ENCODE measurements at places on chromosomes 12 and 14.

DNA sequence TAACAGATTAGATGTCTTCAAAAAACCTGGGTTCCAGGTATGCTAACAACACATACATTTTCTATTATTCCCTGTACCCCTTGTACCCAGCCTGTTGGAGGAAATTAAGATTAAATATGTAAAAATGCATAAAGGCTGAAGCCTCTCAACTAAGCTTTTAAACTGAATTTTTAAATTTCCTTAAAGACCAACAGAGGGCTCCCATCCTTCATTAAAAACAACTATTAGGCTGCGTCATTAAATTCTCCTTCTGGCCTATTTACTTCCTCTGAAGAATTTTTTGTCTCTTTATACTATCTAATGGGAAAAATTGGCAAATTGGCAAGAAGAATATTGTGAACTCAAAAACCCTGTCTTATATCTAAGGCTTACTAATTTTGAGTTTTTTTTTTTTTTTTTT, 21.8 kb downstream of the SENP1 start:
- no peak for DNase-seq

DNA sequence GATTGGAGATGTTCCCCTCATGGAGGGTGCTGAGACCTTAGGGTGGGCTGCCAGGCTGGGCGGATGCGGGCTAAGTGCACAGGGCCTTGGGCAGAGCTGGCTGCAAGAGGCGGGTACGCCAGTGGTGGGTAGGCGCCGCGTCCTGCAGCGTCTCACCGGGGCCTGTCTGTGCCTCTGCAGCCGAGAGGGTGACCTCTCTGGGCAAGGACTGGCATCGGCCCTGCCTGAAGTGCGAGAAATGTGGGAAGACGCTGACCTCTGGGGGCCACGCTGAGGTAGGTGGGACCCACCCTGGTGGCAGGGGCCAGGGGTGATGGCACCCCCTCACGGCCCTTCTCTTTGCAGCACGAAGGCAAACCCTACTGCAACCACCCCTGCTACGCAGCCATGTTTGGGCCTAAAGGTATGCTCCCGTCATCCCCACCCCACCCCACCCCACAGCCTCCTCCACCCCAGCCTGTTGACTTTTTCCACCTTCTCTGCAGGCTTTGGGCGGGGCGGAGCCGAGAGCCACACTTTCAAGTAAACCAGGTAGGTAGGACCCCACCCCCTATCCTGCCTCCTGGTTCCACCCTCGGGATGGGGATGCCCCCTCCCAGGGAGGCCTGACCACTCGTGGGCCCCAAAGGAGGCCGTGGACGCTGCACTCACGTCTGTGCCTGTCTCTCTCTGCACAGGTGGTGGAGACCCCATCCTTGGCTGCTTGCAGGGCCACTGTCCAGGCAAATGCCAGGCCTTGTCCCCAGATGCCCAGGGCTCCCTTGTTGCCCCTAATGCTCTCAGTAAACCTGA, 1.5 kb downstream of the CRIP1 start:
- no peak for DNase-seq

DNA sequence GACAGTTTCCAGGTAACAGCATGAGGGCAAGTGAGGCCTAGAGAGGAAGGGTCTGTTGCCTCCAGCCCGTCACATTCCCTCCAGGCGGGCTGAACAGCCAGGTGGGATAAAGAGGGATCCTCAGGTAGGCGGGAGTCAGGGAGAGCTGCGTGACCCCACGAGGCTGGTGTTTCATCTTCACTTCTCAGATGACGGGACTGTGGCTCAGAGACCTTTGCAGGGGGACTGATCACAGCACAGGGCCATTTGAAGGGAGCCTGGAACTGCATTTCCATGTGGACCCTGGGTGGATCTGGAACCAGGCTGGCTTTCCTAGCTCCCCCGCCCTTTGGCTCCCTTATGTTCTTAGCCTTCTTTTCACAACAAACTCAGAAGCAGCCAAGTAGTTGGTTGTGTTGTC, 37.4 kb downstream of the SH2B3 start:
- DNase-seq, result no peak

GRCh38 chr14:88937706-88938105, 113.3 kb downstream of the TTC8 start:
- DNase-seq, result no peak

- no peak for DNase-seq
Measured at GRCh38 chr14:64878837-64879634, 671 bp downstream of the SPTB start.

DNA sequence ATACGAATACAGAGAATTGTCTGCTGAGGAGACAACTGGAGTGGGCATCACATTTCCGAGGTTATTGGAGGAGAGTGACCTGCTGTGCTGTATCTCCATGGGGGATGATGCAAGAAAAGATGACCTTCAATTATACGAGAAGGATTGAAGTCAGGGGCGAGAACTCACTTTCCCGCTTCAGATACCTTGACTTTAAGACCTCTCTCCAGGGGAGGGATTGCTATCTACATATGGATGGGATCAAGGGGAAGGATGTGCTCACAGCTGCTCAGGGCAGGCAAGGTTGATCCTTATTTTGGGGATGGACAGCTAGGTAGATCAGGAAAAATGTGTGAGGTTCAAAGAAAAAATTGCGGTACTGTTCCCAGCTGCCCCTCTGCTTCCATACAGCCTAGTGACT, 24.4 kb downstream of the NEUROD4 start:
- DNase-seq, result no peak

- no peak for DNase-seq
Measured at GRCh38 chr12:45878630-45879255, 111.6 kb downstream of the SCAF11 start.

DNA sequence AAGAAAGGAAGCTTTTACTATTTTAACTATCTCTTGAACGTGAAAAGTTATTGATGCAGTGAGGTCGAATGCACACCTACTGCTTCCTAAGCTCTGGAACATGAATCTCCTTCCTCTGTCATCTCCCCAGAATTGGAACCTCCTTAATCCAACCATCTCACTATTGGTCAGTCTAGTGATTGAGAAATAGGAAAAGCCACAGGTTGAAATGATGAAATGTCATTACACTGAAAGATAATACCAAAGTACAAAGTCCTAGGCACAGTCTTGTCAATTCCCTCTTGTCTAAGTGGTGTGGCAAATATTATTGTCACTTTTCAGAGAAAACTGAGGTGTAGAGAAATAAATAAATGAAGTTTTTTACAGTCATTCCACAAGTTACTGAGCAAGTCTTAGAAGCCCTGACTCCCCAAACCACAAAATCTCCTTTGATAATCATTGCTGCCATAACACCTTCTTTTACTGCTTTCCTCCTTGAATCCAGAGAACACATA, 19.5 kb upstream of the HIGD1C start:
- DNase-seq, result no peak

- DNase-seq, result no peak
Measured at GRCh38 chr12:53623548-53624385, 2.4 kb downstream of the ATF7 start.

- DNase-seq, result no peak
Measured at GRCh38 chr12:12548713-12549112, 13.9 kb downstream of the DUSP16 start.

- DNase-seq, result no peak
Measured at GRCh38 chr14:98374136-98374535, 897.9 kb downstream of the BCL11B start.

DNA sequence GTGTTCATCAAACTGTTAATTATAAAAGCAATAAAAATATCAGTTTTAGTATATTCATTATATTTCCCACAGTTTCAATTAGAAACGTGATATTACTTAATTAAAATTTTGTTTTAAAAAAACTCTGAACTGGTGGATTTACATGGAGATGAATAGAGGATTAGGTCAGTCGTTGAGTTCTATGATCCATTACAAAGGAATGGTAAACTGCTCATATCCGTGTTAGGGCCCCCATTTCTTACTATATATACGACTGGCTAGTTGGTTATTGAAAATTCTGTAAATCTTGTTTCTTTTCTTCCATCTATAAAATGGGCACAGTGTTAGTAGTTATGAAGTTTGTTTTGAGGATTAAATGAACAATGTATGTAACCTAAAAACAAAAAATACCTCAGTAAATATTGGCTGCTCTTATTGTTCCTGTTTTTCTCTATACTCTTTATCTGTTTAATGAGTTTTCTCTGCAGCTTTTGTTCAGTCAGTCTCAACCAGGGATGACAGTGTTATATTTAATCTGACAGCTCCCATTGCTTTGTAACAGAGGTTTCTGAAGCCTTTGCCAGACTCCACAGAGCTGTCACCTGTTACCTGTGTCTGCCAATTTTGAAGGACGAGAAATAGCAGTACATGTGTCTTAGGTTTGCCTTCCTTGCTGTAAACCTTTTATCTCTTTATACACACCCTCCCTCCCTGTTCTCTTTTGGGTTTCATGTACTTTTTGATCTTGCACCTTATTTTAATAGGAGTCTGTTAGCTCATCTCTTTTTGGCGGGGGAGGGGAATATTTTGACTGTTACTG, 41.5 kb downstream of the FRS2 start:
- no peak for DNase-seq

- no peak for DNase-seq
Measured at GRCh38 chr12:78829690-78830089, 34.9 kb upstream of the SYT1 start.

- DNase-seq, result no peak
Measured at GRCh38 chr14:76329154-76329928, 46.6 kb upstream of the ESRRB start.

GRCh38 chr14:79111987-79112501, 941.9 kb downstream of the NRXN3 start:
- DNase-seq, result no peak

DNA sequence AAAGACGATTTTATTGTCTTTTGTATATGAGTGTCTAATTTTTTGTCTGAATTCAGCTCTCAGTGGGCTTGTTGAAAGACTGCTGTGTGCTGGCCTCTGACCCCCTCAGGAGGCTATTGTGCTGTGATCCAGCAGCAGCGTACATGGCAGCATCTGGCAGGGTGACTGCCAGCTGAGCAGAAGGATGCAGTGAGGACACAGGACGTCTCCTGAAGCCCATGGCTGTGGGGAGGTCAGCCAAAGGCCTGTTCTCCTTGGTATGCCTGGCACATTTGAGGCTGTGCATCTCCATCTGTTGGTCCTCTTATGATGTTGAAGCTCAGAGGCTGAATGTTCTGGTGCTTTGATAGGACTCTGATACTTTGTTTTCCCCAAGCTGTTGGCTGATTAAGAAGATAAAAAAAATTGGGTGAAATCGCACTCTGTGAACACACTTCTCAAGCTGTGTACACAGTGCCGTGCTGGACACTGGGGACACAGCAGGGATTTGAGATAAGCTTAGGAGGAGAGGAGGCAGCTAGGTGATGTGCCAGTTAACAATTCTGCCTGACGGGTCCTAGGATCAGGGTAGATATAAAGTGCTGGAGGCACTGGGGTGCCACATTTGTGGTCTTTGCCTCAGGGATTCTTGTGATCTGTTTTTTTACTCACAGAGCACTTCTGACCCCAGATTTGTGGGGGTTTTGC, 37.5 kb downstream of the EID3 start:
- DNase-seq, result no peak

DNA sequence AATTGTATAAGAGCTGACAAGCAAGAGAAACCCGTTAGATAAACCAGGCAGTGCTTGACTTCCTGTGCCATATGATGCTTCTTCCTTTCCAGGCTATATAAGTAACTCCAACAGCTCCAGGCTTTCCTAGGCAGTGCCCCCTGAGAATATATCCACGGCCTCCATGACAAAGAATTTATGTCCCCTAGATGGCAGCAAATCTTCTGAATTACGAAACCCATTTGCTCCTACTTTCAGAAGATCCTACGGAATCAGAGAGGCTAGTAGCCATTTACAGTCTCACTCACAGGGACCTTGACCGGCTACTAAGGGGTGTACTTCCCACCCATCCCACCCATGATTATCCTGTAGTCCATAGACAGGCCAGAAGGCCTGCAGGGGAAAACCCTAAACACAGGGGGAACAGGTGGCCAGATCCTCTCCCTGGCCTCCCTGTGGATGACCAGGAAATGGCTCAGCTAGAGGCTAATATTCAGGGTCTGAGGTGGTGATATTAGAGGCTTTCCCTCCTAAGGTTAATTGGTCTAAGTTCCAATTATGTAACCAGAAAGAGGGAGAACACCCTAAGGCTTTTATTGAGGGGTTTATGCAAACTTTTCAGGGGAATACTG, 77.2 kb upstream of the DCD start:
- DNase-seq, result no peak

- DNase-seq, result no peak
Measured at GRCh38 chr12:78671295-78671694, 193.3 kb upstream of the SYT1 start.

GRCh38 chr12:88935856-88936255, 355.6 kb upstream of the KITLG start:
- no peak for DNase-seq

DNA sequence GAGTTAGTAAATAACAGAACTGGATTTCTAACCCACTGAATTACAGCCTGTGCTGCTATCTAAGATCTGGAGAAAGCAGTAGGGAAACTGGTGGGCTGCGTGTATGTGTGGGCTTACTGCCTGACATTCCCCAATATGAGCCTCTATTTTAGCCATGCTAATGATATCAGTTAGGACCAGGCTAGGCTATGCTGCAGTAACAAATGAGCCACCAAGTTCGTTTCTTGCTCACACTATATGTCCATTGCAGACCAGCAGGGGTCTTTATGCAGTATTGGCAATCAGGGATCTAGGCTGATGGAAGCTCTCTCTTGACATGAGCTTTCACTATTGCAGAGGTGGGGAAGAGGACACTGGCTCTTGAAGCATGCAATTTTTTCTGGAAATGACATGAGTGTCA, 40.4 kb downstream of the FOS start:
- DNase-seq, result no peak

DNA sequence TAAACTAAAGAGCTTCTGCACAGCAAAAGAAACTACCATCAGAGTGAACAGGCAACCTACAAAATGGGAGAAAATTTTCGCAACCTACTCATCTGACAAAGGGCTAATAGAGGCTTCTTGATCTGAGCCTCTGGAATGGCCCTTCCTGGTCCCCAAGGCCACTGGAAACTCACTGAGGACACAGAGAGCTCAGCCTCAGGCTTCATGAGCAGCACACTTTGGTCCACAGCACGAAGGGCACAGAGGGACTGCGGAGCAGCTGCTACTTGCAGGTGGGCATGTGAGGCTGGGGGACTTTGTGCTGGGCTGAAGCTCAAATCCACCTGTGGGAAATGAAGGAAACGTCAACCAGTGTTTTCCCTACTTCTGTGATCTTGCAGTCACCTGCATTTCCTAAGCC, 27.4 kb downstream of the PZP start:
- DNase-seq, result no peak
